Dermis blood vessel endothelial cell (primary cell): ENCODE measurements at places on chromosomes 5 and 9. TPM values are rescaled to one million over a fixed set of nuclear protein-coding genes. Genes with fewer than 3 reads are reported as not detected.
A peak's percentile ranks its signal among the peaks of the same experiment; 100 is the strongest.

GRCh38 chr9:86794391-86795046 lies 152.8 kb downstream of the GAS1 start:
- no peak for DNase-seq

DNA sequence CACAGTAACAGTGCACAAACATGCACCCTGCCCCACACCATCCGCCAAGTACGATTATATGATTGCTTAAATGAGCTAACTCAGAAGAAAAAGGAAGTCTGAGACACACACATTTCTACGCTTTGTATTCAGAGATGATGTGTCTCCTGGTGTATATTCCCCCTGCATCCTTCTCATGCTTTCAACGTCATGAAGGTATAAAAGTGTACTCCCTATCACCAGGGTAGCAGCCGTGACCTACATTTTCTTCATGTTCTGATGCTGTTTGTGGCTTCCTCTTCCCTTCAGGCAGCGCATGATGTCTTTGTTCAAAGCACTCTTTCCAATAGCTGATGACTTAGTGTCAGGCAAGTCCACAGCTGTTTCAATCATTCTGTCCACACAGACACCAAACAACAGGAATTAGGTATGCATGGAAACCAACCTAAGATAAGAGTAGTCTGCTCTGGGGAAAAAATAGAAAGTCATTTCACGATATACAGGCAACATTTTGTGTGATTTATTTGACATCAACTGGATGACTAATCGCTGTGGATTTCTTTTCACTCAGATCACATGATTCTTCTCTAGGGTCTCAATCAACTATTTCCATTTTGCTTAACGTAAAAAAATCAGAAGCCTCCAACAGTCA lies 269.4 kb upstream of the PTGER4 start:
- peak; percentile 84 for DNase-seq

- DNase-seq, result no peak
These were observed 43.2 kb downstream of the NPR3 start for GRCh38 chr5:32754284-32754683.

DNA sequence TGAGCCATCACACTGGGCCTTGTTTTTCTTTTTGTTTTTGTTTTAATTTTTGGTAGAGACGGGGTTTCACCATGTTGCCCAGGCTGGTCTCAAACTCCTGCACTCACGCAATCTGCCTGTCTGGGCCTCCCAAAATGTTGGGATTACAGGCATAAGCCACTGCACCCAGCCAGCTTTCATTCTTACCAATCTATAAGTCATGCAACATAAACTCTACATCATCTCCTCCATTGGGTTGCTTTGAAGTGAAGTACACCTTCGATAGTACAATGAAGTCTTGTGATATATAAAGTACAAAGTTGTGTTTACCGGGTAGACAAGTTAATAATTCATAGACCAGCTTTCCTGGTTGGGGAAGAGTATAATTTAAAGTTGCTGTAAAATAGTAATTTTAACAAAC lies 8.8 kb upstream of the CDK7 start:
- no peak for DNase-seq

DNA sequence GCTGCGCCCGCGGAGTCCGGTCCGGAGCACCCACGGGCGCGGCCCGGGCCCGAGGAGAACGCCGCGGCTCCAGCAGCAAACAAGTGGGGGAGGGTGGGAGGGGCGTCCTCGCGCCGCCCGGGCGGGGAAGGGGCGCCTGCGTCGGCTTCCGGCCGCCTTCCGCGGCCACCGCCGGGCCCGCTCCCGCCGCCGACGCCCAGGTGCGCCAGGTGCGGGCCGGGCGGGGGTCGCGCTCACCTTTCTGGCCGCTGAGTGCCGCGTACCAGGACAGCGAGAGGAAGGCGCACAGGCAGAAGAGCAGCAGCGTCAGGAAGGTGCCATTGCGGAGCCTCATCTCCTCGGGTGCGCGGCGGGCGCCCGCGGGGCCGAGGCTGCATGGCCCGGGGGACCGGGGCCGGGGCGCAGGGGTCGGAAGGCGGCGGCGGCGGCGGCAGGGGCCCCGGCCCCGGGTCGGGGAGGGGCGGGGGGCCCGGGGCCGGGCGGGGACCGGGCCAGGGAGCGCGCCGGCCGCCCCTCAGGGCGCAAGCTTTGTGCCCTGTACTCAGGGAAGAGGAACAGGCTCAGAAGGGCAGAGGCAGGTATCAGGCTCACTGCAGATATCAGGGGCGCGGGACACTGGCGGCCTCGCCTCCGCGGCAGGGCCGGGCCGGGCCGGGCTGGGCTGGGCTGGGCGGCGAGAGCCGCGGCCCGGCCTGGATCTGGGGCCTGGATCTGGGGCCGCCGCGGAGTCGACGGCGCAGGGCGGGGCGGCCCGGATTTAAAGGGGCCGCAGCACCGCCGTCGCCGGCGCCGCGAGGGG lies at the start of gene MGAT4B:
Gene MGAT4B, minus strand, starts transcription at position 617 of the 799 bp plus-strand sequence. Its CDS starts 283 bp downstream, at position 334.
- DNase-seq, result peak; percentile 83

SHLD3 gene
- total RNA-seq, result 4.0 and 6.3 TPM in 2 replicates

NMUR2 gene
- total RNA-seq, result not detected in 2 replicates

FASTKD3 gene
- total RNA-seq, result 13.7 and 14.3 TPM in 2 replicates
